CD4-positive, CD25-positive, alpha-beta regulatory T cell (primary cell): ENCODE measurements at places on chromosomes 12 and 14. TPM values are rescaled to one million over a fixed set of nuclear protein-coding genes. Genes with fewer than 3 reads are reported as not detected.

The BIN2 gene
- 204 TPM for polyA plus RNA-seq

The SERPINA9 gene
- not detected for polyA plus RNA-seq

The RNASE1 gene
- not detected for polyA plus RNA-seq

The DBX2 gene
- polyA plus RNA-seq: not detected

The CLEC1A gene
- not detected for polyA plus RNA-seq

The NIN gene
- polyA plus RNA-seq: 24.0 TPM

The HOXC12 gene
- polyA plus RNA-seq: not detected

The PMEL gene
- polyA plus RNA-seq: not detected

The MAP3K9 gene
- polyA plus RNA-seq: 1.4 TPM

The PTGDR gene
- polyA plus RNA-seq: 0.22 TPM

The MYF5 gene
- polyA plus RNA-seq: not detected

The C12orf50 gene
- not detected for polyA plus RNA-seq

The POTEG gene
- not detected for polyA plus RNA-seq

The P2RX2 gene
- not detected for polyA plus RNA-seq

The SDSL gene
- polyA plus RNA-seq: not detected

The MUCL1 gene
- polyA plus RNA-seq: not detected

The HELB gene
- 25.2 TPM for polyA plus RNA-seq

The PZP gene
- polyA plus RNA-seq: not detected

The KLRD1 gene
- 0.01 TPM for polyA plus RNA-seq

The ALX1 gene
- polyA plus RNA-seq: not detected

The PPP4R4 gene
- polyA plus RNA-seq: not detected

The NXPH4 gene
- polyA plus RNA-seq: 0.11 TPM
